Astrocyte of the spinal cord (primary cell): ENCODE measurements at places on chromosomes 3 and 15.

DNA sequence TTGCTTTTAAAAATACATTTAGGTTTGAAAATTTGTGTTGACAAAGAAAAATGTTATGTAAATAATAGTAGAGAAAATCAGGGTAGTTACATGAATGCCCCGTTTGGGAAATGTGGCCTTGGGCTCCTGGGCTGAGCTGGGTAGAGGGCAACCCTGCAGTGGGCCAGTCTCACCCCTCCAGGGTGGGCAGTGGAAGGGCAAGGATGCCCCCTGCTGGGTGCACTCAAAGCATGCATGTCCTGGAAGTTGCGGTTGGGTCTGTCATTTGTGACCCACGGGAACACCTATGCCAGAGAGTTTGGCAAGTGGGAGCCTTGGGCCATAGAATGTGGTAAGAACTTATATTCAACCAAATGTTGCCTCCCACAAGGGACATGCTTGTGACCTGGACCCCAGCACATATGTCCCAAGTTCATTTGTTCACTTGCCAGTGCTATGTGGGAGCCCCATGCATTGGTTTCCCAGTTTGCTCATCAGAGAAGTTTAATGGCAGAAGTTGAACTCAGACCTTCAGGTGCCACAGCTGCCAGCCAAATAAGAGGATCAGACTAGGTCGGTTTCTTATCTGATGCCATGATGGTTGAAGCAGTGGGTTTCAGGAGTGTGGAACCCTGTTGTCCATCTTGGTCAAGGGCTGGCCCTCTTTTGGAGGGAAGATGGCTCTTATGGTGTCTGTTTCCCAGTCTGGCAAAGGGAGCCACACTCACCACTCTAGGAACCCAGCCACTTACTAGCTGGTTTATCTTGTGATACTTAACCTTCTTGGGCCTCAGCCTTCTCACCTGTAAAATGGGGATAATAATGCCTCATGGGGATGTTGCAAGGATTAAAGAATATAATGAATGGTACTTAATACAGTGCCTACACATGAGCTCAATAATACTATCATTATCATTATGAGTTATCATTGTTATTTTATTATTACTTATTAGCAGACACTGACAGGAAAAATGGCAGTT, 2.5 kb upstream of the PLCB2 start:
- no peak for DNase-seq

DNA sequence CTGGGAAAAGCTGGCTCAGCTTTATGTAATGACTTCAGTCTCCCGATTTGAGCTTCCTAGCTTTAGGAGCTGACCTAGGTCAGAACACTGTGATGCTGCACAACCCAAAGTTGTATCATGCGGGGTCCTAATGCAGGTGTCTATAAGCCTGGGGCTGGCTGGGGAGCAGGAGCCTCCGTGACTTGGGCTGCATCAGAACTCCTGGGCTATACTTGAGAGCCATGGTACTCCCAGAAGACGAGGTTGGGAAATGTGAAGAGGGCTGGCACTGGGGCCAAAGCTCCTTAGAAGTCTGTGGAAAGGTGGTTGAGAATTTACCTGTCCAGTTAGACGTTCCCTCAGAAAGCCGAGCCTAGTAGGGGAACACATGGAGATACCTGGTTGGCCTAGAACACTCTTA, 57.0 kb downstream of the BSN start:
- DNase-seq = no peak

DNA sequence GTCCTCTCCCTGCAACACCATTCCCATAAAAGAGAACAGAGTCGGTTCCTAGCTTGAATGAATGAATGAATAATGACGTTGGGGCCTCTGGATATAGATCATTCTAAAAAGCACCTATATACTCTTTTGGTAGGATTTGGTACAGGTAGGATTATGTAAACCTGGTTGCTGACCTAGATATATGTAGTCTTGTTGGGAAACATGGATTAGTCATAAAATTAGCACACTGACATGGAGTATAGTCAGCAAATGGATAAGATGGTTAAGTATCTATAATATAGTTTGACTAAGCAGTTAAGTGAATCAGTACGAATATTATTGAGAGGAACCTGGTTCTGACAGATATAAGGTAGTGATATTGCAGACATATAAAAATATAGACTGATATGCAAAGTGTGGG, 142.5 kb downstream of the FILIP1L start:
- DNase-seq = no peak

- no peak for DNase-seq
Measured at GRCh38 chr3:122235147-122235546, 51.7 kb downstream of the CASR start.

- DNase-seq = no peak
Measured at GRCh38 chr15:90581771-90582352, 52.1 kb downstream of the CRTC3 start.

DNA sequence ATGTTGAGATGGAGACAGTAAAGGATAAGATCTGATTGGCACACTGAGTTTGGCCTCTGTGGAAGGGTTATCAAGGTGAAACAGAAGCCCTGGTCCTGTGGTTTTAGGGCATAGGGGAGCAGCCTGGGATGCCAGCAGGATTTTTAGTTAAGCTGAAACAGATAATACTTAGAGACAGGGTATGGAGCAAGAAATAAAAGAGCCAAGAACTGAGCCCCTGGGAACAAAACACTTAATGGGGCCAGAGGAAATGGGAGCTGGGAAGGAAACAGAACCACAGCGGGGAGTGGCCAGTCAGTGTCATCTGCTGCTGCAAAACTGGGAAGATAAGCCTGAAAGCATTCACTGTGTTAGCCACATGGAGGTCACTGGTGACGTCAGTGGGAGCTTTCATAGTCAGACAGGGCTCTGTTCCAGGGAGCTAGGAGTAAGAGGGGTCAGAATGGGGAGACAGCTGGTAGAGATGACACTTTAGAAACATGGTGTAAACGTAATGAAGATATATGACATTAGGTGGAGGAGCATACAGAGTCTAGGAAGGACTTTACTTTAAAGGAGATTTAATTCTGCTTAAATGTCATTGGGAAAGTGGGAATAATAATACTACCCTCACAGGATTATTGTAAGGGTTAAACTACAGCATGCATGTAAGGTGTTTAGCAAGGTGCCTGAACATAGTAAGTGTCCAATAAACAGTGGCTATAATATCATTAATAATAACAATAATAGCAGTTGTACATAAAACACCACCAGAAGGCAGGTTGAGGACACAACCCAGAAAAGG, 172.7 kb upstream of the CTNNB1 start:
- peak; percentile 84 for DNase-seq

- peak; percentile 12 for DNase-seq
Measured at GRCh38 chr3:5442106-5442785, 254.7 kb downstream of the EDEM1 start.

GRCh38 chr3:35505181-35505580, 134.1 kb upstream of the ARPP21 start:
- DNase-seq = no peak

DNA sequence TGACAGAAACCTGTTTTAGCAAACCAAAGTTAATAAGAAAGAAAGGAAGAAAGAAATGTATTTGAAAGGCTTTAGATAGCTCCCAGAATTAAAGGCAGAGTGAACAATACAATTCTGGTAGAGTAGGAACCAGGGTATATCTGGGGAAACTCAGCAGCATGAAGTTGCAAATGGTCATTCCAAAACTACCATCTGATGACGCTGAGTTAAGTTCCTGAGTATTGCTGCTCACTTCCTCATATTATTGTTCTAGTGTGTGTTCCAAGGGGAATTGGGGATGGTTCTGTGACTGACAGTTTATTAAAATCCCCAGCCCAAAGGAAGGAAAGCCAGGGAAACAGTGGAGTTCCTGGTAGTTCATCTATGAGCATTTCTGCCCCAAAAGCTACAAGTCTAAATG, 88.3 kb upstream of the FRMD4B start:
- DNase-seq = no peak

DNA sequence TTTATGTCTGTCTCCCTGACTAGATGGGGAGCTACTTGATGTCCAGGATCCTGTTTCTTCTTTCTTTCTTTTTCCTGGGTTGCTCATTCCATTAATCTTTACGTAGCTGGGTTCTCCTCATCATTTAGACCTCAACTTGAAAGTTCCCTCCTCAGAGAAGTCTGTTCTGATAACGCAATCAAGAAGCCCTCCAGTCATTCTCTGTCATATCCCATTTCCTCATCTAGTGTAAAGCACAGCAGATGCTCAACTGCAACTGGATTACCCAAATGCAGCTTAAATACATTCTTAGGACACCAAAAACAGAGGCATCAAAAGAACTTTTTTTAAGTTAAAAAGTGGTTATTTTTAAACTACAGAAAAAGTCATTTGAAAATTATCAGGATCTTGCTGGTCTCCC, 51.7 kb upstream of the ST3GAL6 start:
- DNase-seq = no peak

GRCh38 chr15:89247446-89247845, 3.7 kb downstream of the FANCI start:
- no peak for DNase-seq

DNA sequence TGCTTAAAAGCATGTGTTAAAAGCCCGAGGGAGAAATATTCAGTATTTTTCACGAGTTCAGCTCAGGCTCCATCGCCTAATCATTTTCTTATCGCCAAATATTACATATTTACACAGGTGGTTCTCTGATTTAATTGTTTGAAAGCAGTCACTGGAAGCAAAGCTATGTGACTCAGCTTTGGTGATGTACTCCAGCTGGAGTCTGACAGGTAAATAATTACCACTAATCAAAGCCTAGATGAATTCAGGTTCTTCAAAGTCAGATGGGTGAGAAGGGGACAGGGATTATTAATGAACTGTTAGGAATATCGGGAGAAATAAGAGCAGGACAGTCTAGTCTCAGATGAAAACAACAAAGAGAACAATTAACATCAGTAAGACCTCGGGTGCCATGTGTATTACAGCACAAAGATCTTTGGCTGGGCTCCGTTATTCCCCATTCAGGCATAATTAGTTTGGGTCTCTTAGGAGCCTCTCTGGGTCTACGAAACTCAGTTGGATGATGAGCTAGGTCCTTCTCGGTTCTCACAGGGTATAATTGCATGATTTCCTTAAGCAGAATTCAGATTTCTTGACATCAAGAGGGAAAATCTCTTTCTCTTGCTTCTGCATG, 331.7 kb upstream of the ADAMTS9 start:
- DNase-seq = no peak

DNA sequence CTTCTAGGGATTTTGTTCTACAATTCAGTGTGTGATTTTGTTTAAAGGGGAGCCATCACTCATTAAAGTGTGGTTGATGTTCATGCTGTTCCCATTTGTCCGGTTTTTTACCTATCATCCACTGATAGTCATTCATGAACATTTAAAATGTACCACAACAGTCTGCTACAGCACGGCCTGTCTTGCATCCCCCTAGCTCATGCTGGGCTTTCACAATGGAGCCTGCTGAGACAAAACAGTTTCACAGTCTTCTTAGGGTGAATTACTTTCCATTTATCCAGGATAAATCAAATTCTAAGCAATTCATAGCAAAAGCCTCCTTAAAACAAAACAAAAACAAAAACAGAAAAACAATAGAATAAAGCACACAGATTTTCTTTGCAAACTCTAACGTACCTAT, 627.2 kb downstream of the CADM2 start:
- DNase-seq = no peak

GRCh38 chr3:197132916-197133530, 103.4 kb upstream of the MELTF start:
- peak; percentile 59 for DNase-seq

- DNase-seq = no peak
Measured at GRCh38 chr3:89245612-89246011, 138.2 kb downstream of the EPHA3 start.

DNA sequence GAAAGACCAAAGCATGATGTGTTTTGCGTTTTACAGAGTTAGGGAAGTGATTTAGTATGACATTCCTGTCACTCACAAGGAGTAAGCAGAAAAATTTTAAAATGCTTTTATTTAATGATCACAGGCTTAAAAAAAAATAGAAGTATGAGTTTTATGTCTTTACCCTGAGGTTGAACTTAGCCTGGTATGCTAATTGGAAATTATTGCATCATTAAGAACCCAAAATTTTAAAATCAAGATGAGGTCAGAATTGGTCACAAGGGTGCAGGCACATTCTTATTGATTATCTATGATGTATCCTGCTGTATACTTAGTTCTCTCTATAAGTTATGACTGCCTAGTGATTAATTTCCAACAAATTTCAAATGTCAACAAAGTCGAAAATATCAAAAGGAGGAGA, 585.6 kb upstream of the ALCAM start:
- no peak for DNase-seq

DNA sequence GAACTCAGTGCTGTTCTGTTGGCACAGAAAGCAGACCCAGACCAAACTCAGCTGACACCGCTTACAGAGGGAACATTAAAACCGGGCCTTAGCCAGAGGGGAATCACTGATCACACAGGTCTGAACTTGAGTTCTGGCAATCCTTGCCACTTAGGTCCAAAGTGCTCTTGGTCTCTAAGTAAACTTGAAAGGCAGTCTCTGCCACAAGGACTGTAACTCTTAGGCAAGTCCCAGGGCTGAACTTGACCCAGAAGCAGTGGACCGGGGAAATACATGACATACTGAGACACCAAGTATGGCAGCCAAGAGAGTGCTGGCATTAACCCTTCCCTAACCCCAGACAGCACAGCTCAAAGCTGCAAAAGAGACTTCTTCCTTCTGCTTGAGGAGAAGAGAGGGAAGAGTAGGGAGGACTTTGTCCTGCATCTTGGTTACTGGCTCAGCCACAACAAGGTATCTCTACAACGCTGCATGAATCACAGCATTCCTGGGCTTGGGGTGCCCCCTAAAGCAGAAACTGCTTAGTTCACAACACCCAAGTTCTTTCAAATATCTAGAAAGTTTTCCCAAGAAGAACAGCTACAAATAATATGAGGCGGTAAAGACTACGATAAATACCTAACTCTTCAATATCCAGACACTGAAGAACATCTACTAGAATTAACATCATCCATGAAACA, 32.5 kb downstream of the NAALADL2 start:
- DNase-seq = no peak

DNA sequence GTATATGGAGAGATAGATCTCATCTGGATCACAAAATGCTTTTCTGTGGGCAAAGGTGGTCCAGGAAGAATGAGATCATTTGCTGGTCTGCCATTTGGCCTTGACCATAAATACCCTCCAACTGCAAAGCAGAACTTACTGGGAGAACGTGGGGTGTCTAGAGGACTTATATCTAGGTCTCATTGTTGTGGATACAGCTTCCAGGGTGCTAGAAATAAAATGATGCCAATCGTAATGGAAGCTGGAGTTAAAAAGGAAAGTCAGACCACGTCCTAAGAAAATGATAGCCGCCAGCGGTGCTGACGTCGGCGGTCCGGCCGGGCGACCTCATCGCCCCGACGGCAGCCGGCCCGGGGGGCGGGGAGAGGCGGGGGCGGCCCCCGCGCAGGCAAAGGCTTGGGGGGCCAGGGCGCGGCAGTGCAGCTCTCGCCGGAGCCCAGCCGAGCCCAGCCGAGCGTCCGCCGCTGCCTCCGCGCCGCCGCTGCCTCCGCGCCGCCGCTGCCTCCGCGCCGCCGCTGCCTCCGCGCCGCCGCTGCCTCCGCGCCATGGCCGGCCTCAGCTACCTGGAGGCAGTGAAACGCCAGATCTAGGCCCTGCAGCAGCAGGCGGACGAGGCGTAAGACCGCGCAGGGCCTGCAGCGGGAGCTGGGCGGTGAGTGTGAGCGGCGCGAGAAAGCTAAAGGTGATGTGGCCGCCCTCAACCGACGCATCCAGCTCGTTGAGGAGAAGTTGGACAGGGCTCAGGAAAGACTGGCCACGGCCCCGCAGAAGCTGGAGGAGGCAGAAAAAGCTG, 89.5 kb downstream of the EOMES start:
- DNase-seq = peak; percentile 69
